NCI-H1436 (cell line): ENCODE measurements at places on chromosomes 13 and 19.

GRCh38 chr19:18419699-18420460, 682 bp downstream of the SSBP4 start:
- DNase-seq = peak; percentile 20

DNA sequence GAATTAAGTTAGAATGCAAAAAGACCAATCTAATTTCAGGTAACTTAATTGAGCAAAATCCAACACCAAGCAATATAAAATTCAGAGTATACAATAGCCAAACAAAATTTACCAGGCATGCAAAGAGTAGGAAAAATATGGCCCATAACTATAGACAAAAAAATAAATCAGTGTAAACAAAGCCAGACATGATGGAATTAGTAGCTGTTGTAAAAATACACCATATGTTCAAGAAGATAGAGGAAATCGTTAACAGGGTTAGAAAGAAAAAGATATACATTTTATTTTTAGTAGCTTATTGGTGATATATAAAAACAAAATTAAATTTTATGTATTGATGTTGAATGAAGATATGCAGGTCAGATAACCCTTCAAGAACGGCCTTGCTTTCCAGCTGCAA, 621.1 kb upstream of the MIR17HG start:
- no peak for DNase-seq

GRCh38 chr19:56111601-56112312, 9.3 kb downstream of the ZNF787 start:
- peak; percentile 82 for DNase-seq

DNA sequence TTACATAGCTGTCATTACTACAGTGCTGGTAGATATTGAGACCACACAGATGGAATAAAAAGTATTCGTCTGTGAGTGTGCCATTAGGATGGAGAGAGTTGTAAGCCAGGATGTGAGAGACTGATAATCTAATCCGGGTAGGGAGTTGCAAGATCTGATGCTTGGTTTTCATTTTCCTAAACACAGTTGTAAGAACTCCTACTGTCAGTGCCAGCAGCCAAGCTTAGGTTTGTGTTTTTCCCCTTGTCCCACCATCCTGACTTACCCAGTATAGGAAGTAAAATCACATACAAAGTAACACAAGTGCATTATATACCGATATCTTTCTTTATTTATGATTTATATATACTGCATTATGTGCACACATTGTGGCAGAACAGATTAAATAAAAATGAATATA, 726.4 kb upstream of the PCDH20 start:
- no peak for DNase-seq

DNA sequence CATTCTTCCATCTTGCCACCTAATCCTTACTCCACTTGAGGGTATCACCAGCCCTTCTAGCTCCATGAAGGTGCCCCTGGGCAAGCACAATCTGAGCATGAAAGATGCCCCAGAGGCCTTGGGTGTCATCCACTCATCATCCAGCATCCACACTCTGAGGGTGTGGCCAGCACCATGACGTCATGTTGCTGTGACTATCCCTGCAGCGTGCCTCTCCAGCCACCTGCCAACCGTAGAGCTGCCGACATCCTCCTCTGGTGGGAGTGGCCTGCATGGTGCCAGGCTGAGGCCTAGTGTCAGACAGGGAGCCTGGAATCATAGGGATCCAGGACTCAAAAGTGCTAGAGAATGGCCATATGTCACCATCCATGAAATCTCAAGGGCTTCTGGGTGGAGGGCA, 3.1 kb upstream of the KLK3 start:
- no peak for DNase-seq

DNA sequence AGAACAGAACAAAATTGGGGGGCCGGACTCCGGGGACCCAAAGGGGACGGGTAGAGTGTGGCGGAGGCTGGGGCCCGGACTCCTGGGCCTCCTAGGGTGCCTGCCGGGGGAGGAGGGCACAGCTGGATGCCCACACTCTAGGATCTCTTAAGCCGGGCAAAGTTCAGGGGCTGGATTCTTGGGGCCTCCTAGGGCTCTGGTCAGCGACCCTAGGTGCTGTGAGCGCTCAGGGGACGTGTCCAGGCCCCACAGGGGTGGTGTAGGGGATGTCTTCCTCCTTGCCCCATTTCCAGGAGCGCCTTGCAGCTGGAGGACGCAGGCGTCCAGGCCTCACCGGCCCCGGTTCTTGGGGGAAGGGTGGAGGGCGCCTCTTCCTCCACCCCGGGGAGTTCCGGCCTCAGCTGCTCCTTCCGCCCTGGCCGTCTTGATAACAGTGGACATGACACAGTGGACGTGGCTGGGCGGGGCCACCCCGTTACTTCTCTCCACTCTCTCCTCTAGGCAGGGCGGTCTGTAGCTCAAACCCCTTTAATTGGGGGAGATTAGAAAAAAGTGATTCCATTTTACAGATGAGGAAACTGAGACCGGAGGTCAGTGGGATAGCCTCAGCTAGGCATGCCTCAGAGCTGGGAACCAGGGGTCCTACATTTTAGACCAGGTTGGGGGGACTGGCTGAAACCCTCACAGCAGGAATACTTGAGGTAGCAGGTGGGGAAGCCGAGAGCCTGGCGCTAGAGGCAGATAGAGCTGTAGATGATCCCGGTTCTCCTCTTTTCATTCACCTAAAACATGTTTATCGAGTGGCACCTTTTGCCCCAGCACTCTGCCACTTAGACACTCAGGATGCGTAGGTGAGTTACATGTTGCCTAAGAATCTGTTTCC, 705 bp downstream of the STXBP2 start:
- DNase-seq = no peak

- DNase-seq = no peak
Observed at GRCh38 chr13:76091076-76091475, 454.9 kb downstream of the LMO7 start.

- no peak for DNase-seq
Observed at GRCh38 chr19:48833977-48834376, 2.3 kb downstream of the HSD17B14 start.
